ENCODE measurements at places on chromosomes 1 and 21. TPM values are rescaled to one million over a fixed set of nuclear protein-coding genes. Genes with fewer than 3 reads are reported as not detected.

Gene CD52
- 1,020 TPM for total RNA-seq

Gene TNFAIP8L2
- 30.0 TPM for total RNA-seq

Gene NTRK1
- total RNA-seq: 1.6 TPM

Gene MYOC
- total RNA-seq: 0.28 TPM

Gene ANKRD35
- total RNA-seq: 0.28 TPM

Gene KLF17
- not detected for total RNA-seq

Gene LCE1E
- not detected for total RNA-seq

Gene CD5L
- total RNA-seq: 1.2 TPM

Gene ACTL8
- total RNA-seq: 0.28 TPM
